ENCODE measurements at places on chromosomes 5 and 9.

GRCh38 chr9:134031783-134032182 is 6.5 kb downstream of the BRD3OS start:
- DNase-seq: no peak

GRCh38 chr5:56075361-56075760 is 80.6 kb upstream of the IL6ST start:
- DNase-seq: no peak

GRCh38 chr5:64947031-64947430 is 178.3 kb downstream of the CWC27 start:
- no peak for DNase-seq

DNA sequence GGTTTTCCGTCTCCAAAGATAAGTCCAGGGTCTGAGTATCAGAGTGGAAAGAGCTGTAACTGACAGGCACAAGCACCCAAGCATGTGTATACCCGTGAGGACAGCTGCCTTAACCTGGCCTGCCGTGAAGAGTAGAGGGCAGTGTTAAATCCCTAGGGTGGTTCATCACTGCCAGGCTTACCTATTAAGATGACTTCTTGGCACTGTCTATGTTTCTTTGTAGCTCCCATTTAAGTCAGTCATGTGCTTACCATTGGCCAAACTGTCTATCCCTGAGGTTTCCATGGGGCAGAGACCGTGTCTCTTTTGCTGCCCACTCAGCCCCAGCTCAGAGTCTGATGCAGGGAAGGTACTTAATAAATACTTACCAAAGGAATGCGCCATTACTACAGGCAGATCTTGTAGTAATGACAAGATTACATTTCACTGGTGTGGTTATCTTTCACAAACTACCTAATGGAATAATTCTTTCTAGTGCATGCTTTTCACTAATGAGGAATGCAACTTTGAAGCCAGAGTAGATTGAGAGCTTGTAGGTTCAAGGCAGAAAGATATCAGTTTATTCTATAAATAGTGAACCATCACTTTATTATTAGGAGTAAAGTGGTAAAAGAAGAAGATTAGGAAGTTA is 64.2 kb downstream of the SNX24 start:
- DNase-seq: no peak

DNA sequence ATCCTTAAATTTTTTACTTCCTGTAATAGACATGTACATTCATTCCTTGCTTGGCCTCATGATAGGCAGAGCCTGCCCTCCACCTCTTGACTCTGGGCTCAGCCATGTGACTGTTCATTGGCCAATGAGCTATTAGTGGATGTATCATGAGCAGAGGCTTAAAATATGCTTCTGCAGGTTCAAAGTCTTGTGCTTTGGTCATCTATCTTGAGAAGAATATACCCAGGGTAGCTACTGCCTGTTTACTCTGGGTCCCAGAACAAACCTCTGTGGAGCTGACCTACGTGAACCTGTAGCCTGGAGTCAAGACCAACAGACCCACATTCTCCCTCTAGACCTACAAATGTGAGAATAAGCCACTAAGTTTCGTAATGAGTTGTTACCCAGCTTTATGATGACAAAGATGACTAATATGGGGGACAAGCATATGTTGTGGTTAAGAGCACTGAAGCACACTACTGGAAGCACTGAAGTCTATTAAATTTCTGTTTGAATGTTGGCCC is 244.4 kb downstream of the MAST4 start:
- no peak for DNase-seq

DNA sequence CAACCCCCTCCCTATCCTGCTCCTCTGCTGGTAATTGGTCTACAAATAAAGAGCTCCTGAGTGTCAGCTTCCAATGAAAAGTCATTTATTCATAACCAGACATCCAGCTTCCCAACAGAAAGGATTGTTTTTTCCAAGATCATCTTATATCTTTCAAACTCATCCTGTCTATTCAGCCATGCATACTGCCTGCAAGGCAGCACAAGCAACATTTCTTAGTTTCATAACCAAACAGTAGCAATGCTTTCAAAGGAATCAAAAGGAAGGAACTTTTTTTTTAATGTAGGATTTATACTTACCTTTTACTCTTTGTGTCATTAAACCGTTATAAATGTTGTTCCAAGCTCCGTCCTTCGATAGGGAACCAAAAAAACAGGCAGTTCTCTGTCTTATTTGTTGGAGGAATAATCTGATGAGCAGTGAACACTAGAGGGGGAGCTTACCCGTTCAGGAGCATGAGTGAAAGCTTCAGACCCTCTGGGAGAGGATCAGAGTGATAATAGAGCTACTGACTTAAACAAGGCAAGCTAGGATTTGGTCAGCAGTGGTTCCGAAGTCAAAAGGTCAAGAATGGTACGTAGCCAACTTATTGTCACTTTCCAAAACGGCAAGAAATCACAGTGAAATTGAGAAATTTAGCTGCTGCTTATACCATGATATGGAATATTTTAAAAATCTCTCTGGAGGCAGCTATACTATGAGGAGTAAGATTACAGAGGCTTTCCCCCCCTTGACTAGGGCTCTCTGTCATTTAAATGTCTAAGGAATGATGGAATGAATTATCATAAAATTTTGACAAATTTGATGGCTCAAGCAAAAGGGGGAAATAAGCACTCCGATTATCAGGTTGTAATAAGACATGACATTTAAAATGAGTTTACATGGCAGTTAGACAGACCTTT is 892.9 kb downstream of the NR2F1-AS1 start:
- DNase-seq: no peak

GRCh38 chr9:127776195-127776923 is 2.1 kb downstream of the SH2D3C start:
- no peak for DNase-seq

- DNase-seq: no peak
Observed at GRCh38 chr9:21481470-21482056, 550 bp downstream of the IFNE start.

DNA sequence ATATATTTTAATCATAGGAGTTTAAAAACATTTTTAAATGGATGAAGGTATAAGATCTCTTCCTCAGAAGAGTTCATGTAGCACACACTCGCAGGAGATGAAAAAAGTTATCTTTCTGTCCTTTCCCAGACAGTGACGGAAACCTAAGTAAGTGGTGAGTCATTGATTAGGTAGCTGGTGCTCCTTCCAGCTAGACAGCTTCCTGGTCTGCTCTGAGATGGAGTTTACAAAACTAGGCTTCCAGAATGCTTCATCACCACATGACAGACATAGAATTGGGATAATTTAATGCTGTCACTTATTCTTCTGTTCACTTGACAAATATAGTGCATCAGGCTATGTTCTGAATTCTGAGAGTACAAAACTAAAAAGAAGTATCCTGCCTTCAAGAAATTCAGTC is 2393.0 kb upstream of the C9orf72 start:
- DNase-seq: no peak

DNA sequence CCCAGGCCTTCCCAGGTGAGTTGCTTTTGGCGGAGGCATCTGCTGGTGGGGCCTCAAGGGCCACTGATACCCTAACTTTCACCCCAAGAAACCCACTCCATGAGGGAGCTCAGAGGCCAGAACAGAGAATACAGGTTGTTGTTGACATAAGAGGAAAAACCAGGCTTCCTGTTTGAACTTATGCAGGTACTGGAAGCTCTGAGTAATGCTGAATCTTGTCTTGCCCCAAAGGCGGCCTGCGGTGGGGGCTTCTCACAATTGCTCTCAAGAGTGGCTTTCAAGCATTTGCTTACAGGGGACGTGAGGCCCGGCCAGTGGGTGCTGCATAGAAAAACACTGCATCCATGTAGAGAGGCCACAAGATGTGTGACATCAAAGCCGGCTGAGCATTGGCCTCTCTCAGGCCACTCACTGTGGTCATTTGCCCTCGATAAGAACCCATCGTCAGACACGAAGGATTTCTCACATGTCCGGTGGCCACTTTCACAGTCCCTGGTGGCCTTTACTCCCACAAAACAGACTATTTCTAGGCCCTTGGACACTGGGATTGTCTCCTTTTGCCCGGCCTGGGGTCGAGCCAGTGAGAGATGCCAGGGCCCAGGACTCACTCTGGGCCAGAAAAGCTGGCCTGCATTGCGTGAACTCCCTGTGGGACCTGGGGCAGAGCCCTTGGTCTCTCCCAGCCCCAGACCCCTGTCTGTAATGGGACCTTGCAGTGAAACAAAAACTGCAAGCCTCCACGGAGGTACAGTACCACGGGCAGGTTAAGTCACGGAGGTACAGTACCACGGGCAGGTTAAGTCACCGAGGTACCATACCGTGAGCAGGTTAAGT is 34.5 kb upstream of the TCF7 start:
- DNase-seq: no peak

GRCh38 chr5:30752015-30752414 is 441.5 kb upstream of the CDH6 start:
- DNase-seq: no peak

GRCh38 chr9:113547501-113547900 is 84.0 kb downstream of the RGS3 start:
- DNase-seq: peak; percentile 12

- no peak for DNase-seq
Observed at GRCh38 chr5:125316915-125317535, 570.6 kb upstream of the ZNF608 start.

Data from ovary (tissue), 10 donors.